AG04450 (cell line): ENCODE measurements at places on chromosomes 12 and 14. TPM values are rescaled to one million over a fixed set of nuclear protein-coding genes. Genes with fewer than 3 reads are reported as not detected.

DNA sequence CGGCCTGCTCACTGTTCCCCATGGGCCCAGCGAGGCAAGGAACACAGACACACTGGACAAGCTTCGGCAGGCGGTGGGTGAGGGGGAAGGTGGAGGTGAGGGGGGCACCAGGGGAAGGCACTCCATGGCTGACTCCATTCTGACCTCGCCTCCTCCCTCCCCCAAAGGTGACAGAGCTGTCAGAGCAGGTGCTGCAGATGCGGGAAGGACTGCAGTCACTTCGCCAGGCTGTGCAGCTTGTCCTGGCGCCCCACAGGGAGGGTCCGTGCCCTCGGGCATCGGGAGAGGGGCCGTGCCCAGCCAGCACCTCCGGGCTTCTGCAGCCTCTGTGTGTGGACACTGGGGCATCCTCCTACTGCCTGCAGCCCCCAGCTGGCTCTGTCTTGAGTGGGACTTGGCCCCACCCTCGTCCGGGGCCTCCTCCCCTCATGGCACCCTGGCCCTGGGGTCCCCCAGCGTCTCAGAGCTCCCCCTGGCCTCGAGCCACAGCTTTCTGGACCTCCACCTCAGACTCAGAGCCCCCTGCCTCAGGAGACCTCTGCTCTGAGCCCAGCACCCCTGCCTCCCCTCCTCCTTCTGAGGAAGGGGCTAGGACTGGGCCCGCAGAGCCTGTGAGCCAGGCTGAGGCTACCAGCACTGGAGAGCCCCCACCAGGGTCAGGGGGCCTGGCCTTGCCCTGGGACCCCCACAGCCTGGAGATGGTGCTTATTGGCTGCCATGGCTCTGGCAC, 10.6 kb downstream of the MCRS1 start:
- DNase-seq = no peak

DNA sequence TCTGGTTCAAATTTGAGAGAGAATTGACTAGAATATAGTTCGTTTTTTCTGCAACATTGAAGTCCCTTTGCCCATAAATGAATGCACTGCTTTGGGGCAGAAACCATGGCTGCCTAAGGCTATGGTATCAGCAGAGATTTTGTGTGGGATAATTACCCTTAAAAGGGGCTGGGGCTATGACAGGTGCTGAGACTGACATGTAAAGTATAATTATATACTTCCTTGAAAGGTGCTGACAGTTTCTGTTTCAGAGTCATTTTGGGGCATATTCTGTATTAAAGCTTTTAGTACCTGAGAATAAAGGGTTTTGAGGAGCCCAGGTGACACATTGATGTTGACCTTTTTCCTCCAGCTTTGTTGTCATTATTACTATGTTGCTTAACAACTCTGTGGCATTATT, 150.3 kb upstream of the PTPRQ start:
- no peak for DNase-seq

GRCh38 chr12:571795-572531, 91.3 kb downstream of the NINJ2 start:
- no peak for DNase-seq

Gene RNU4-1
- polyA plus RNA-seq = under 0.01 TPM in 1 of 2 replicates, not detected in the other

GRCh38 chr12:53971686-53972085, 1.2 kb upstream of the HOXC11 start:
- DNase-seq = no peak

Gene PSEN1
- polyA plus RNA-seq = 20.2 and 37.3 TPM in 2 replicates

GRCh38 chr12:45296046-45296586, 80.2 kb downstream of the ANO6 start:
- no peak for DNase-seq

DNA sequence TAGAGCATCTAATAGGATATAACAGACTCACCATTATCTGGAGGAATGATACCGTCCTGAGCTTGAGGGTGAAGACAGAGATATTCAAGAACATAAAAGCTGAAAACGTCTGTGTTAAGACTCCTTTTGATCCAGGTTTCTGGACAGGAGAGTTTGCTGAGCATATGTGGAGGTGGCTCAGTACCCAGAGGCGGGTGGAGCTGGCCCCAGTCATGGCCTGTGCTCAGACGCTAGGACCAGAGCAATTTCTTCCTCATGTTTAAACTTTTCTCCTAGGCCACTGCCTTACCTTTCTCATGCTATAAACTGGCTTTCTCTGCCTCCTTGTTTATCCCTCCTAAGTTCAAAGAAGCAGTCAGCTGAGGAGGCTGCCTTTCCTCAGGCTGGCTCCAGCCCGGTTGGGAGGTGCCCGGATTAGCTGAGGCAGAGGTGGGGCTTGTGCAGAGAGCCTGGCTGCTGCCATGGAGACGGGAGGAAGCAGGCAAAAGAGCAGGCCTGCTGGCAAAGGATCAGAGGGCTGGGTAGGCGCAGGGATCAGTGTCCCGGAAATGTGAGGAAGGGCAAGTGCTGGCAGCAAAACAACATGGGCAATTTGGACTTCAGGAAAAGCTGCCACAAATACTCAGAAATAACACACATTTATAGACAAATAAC, 13.7 kb downstream of the COA8 start:
- DNase-seq = no peak

GRCh38 chr14:64625386-64626232, 75.8 kb downstream of the PPP1R36 start:
- DNase-seq = no peak

Gene CCDC196
- not detected in 2 replicates for polyA plus RNA-seq

Gene RFX4
- polyA plus RNA-seq = not detected in 2 replicates

DNA sequence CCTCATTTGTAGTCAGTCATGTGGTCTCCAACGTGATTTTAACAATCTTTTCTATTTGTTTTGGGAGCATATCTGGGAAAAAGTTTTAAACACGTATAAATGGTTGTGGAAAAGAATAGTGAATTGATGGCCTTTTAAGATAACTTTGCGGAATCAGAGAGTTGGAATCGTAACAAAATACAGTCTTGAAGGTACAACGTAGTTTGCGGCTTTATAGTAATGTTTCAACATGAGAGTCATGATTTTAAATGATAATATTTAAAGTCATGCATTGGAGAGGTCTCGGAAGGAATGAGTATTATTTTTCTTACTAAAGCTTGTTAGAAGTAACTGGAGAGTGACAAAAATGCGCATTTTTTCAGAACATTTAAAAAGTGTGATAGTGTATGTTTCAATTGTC, 1.6 kb downstream of the AEBP2 start:
- no peak for DNase-seq

GRCh38 chr12:52255926-52256583, 18.4 kb upstream of the KRT86 start:
- DNase-seq = no peak

Gene FGF6
- polyA plus RNA-seq = not detected in 2 replicates

Gene GUCY2C
- not detected in 2 replicates for polyA plus RNA-seq

Gene P2RX7
- polyA plus RNA-seq = 0.48 and 0.50 TPM in 2 replicates
